ENCODE measurements at places on chromosomes 2 and 18.

- peak; percentile 26 for DNase-seq
These were observed 5.0 kb upstream of the IL18RAP start for GRCh38 chr2:102417946-102418345.

GRCh38 chr18:78151234-78151633, 828.4 kb upstream of the SALL3 start:
- no peak for DNase-seq

- no peak for DNase-seq
These were observed 1110.6 kb upstream of the ACVR2A start for GRCh38 chr2:146734042-146734820.

DNA sequence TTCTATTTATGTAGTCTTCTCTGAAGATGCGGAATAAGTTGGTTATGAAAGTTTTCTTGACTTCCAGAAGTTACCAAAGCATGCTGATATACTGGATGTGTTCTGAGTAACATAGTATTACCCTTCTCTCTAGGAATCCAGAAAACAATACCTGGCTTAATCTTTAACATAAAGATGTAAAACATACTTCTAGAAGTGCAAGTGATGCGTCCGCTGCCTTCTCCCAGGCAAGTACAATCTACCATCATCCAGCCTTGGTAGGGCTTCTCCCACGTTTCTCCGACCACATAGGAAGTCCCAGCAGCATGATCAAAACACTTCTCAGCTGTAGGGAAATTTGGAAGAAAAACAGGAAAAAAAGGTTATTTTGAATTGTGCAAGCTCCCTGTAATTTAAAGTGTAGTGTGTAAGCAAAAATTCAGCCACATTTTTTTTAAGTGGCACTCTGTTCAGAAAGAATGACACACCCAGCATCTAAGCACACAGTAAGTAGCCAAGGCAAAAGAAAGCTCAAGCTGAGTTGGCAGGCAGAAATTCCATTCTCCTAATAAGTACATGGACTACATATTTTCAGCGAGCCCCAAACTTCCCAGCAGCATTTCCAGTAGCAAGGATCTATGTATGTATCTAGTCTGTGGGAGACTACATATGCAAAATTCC, 5.2 kb downstream of the FN1 start:
- no peak for DNase-seq

DNA sequence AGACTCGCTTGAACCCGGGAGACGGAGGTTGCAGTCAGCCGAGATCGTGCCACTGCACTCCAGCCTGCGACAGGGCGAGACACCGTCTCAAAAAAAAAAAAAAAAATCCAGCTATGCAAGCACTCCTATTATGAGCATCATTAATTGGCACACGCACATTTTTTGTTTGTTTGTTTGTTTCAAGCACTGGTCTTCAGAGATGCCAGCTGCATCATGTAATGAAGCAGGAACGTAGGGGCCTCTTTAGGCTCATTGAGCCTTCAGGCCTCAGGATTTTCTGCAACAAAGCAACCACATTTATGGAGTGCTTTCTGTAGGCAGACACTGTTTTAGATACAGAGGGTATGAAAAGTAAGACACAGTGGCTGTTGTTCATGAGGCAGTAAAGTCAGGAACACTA, 585.8 kb downstream of the CNTNAP5 start:
- DNase-seq, result no peak

DNA sequence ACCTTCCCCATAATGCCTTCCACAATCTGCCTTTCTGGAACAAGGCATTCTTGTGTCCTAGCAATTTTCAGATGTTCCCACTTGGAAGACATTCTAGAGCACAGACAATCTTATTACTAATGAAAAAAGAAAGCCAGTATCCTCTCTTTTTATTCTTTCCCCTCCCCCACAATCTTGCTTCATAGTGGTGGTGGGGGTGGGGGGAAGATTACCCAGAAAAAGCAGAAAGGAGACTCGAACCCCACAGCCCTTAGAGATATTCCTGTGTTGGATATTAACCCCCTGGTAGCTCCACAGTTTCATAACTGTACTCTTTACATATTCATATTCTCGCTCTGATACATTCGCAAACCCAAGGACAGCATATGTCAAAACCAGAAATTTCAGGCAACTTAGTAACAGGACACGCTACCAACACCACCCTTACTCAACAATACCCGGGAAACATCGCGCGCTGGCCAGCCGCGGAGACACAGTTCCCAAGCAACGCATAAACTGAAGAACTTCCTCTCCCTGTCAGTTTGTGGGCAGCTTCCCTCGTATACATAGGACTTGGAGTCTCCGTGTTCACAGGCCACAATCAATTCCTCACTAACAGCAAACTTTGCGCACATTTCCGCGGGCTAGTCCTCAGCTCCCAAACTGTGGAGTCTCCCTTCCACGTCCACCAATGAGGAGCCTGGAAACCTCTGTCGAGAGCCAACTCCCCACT, 793 bp downstream of the NR4A2 start:
- DNase-seq, result peak; percentile 53

GRCh38 chr2:27221166-27221565, 4.0 kb downstream of the CAD start:
- DNase-seq, result no peak

DNA sequence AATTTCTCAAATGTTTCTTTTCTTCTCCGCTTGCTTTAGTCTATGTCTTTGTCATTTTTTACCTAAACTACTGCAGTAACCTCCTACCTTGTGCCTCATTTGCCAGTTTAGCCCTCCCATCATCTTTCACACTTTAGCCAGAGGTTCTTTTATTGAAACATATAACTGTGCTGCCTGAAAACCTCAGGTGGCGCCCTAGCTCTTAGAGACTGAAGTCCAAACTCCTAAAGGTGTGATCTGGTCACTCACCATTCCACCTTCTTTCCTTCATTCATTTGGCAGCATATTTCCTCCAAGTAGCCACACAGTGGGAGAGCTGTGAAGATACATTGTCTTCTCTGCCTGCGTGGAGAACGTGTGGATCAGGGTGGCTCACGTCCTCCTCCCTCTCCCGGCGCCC, 98.2 kb upstream of the MAPRE2 start:
- DNase-seq, result no peak

GRCh38 chr2:144369416-144369815, 150.5 kb downstream of the ZEB2 start:
- DNase-seq, result no peak

DNA sequence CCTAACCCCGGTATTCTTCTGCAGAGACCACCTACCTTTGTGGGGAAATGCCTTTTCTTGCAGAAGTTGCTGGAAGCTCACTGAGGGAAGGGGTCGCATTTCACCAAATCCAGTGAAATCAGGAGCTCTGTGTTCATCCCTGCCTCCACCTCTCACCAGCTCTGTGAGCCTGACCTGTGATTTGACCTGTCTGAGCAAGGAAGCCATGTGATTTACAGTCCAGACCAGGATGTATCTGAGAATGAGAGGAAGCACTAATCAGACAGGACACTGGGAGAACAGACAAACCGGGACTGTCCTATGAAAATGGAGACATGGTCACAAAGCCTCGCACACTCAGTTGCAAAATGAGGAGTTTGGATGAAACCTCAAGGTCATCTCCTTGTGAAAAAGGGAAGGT, 285.4 kb downstream of the BCL11A start:
- no peak for DNase-seq

DNA sequence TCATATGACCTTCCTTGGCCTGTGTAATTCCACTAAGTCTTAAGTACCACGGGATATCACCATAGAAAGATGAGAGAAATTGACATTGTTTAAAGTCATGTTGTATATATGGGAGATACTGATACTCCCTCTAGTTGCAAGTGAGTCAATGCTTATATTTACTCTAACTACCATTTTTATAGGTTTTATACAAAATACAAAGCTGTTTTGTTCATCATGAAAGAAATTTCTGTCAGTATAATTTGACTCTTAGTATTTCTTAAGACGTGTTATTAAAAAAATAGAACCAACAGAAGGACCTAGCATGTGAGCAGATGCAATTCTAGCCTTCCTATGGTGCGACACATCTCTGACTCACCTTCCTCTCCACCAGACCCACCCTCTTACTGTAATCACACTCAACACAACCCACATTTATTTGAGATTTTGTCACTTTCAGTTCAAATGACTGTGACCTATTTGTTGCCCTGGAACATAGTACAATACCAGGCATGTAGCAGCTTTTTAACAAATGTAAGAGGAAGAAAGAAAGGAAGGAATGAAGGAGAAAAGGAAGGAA, 453.1 kb downstream of the CMPK2 start:
- DNase-seq, result no peak

DNA sequence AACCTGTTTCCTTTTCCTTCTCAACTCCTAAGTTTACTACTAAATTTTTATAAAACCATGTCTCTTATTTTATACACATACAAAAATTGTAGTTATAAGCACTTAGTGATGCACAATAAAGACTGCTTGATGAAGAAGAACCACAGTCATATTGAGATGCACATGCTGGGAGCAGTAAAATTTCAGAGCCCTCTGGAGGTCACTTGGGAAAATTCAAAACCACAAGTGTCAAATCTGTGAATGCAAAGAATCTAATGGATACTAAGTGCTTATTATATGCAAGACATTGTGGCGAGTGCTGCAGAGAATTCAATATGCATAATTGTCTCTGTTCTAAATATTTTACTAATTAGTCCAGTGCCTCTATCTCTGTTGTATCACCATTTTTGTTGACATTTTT, 180.5 kb downstream of the VWC2L start:
- no peak for DNase-seq

DNA sequence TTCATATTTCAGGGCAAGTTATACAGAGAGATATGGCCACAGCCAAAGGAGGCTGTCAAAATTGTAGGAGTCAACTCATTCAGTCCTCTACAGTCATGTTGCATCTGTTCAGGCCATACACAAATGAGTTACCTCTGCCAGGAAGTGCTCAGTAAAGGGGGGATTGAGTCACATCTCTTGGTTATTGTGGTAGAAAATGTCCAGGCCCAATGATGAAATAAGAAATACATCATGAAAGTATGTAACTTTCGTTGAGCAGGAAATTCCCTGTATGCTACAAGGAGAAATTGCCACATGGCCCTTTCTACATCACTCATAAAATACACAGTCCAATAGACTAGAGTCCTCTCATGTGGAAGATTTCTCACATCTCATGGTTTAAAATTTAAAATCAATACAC, 103.9 kb upstream of the COL3A1 start:
- no peak for DNase-seq

DNA sequence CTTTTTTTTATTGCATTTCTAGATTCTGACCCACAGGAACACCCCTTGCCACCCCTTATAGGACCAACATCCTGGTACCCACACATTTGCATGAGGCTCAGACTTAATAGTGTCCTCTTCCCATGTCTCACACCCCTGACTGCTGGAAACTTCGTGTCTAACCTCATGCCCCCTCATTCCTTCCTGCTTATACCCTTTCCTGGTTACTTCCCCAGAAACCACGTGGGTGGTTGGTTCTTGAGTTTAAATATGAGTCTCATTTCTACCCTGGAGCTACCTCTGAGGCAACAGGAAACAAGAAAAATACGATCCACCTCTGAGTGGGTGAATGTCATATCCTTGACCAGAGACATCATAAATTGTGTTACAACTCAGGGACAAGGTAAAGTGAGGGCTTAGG, 1.6 kb downstream of the TNP1 start:
- no peak for DNase-seq

DNA sequence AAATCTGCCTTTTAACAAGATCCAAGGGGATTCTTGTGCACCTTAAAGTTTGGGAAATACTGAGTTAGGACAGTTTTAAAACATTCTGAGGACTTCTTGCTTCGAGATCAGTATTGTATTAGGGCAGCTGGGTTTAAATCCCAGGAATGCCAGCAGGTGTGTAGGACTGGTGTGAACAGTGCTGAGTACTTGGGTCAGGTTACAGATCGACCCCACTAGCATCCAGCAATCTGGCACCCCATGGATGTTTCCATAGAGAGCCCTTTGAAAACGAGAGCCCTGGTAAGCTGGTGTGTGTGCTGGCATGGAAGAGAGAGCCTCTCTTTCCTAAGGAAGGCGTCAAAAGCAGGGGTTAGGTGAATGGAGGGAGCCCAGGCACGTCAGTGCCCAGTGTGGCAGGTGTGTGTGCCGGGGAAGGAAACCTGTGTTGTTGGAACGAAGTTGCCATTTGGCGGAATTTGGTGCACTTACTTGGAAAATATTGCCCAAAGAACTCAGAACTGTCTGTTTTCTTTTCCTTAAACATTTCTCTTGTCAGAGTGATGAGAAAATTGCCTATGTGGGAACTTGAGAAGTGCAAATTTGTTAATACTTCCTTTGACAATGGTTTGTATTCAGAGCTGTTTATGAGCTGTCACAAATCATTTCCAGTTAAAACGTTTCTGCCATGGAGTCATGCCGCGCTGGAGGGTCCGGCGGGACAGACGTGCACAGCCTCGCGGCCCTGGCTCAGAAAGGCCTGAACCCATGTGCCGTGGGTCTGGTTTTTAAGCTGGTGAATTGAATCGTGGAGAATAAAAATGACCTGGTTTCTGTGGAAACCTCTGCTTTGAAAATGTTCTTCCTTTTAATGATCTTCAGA, 38.1 kb downstream of the LDLRAD4 start:
- DNase-seq, result no peak

- no peak for DNase-seq
These were observed 59.5 kb downstream of the TMEM131 start for GRCh38 chr2:97936199-97936598.

DNA sequence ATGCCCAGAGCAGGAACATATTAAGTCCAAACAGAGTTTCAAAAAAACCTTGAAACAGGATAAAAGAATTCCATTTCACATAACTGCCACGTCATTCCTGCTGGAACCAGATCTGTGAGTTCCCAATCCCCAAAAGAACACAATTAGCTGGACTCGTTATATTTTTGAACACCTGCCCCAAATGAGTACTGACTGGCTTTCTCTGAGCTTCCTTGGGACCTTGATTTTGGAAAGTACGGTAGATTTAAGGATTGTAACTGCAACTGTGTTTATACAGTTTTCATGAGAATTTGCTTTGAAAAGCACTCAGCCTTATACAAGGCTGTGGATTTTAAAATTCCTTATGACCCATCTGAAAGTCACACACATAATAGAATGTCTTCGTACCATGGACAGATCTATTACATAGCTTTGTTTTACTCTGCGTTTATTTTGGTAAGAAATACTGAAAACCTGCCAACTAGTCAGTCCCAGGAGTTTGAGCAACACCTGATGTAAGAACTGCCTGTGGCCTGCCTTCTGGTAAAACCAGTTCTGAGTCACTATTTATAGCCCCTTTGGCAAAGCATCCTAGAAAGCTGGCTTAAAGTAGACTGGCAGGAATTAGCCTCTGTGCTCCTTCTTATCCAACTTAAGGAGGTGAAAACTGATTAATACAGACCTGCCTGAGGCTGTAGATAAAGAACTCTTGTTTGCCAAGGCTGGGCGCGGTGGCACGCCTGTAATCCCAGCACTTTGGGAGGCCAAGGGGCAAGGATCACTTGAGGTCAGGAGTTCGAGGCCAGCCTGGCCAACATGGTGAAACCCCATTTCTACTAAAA, 48.1 kb downstream of the MERTK start:
- DNase-seq, result no peak

GRCh38 chr18:3067722-3068121, 54.8 kb upstream of the LPIN2 start:
- no peak for DNase-seq
